ENCODE measurements at places on chromosomes 3 and 15.

DNA sequence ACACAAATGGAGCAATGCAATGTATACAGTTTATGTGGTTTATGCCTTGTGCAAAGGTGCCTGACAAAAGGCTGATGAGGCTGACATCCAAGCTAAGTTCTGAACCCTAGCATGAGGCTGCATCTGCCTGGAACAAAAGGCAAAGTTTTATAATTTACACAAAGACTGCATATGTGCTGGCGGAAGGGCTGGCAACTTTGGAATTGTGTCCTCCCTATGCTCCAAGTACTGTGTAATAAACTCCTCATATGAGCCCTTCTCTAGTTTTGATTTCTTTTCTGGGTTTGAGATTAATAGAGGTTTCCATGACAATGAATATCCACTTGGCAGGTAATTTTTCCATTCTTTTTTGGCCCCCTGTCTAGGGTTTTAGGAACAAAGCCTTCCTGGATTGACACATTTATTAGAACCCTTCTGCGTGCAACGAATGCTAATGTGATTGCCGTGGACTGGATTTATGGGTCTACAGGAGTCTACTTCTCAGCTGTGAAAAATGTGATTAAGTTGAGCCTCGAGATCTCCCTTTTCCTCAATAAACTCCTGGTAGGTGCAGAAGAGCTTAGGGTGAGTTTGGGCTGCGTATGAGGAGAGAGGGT lies 10.8 kb downstream of the PLA1A start:
- DNase-seq: no peak

DNA sequence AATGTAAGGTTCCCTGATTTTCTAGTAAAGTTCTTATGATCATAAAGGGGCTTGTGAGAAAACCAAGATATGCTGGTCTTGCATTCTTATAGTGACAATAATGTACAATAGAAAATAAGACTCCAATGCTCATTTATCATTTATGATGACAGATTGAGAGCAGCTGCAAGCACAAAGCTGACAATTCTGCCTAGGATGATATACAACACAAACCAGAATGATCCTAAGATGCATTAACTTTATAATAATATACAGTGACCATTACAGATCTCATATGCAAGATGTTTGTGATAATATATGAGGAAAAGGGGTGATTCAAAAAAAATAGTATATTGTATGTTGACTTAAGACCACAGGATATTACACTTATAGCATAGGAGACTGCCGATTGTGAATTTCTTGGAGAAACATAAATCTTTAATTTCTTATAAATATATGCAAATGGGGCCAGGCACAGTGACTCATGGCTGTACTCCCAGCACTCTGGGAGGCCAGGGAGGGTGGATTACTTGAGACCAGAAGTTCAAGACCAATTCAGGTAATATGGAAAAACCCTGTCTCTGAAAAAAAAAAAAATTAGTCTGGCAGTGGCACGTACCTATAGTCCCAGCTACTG lies 387.0 kb downstream of the ZBBX start:
- no peak for DNase-seq

- no peak for DNase-seq
Observed at GRCh38 chr3:134810052-134810435, 15.0 kb downstream of the EPHB1 start.

DNA sequence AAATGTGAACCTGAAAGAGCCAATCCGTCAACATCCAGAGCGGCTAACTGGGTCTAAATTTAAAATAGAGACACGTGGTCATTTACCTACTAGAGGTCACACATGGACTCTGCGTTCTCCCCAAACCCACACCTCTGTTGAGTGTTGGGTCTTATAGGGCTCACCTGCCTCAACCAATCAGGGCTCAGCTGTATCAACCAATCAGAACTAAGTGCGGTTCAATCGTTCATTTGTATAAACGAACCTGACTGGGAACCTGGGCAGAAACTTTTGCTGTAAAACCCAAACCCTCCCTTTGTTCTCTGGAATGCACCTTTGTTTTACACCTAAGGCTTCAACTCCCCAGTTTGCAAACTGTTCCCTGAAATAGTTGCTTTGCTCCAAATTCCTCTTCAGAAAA lies 8.9 kb downstream of the DNAAF4 start:
- DNase-seq: no peak

DNA sequence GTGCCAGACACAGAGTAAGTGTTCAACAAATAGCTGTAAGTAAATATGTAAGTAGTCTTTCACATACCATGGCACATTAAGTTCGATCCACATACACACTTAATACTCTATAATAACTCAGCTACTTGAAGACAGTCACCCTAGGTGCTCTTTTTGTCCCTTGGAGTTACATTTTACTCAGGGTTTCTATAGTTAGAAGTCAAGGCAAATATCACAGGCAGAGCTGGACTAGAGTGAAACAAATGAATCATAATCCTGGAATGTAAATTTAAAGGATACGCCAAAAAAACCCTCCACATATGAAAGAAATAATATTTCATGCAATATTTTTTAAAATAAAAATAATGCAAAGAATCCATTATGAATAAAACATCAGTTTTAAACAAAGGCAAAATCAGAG lies 461.8 kb downstream of the MAGI1 start:
- no peak for DNase-seq

- no peak for DNase-seq
Observed at GRCh38 chr3:44722103-44722401, 7.4 kb upstream of the ZNF501 start.

GRCh38 chr3:102511639-102512038 lies 76.8 kb downstream of the ZPLD1 start:
- no peak for DNase-seq

DNA sequence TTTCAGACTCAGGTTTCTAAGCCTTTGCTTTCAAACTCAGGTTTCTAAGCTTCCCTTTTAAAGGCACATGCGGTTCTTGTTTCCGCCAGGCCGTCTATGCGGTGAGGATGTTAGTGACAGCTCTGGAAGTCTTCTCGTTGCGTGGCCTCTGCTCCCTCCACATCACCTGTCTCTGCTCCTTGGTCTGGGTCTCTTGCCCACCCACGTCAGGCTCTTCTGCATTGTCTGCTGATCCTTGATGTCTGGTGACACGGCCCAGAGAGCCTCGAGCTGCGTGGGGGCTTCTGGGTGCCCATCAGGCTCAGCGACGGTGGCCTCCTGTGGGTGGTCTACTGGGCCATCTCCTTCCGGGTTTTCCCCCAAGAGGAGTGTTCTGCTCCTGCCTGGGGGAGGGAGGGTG lies 30.5 kb downstream of the KLF13 start:
- no peak for DNase-seq

DNA sequence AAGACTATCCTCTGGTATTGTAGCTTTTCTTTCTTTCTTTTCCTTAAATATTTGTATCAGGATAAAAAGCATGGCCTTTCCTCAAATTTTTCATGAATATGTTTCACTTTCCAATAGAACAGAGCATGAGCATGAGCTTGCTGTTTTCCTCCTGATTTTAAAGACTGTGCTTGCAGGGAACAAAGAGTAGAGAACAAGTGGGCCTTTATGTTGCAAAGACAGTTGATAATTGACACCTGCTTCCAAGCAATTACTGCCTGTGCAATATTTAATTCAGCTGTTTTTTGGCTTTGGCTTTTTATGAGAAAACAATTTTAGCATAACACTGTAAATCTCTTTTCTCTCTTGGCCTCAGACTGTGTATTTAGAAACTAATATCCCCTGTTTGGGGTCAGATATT lies 263.6 kb upstream of the AZI2 start:
- DNase-seq: no peak

DNA sequence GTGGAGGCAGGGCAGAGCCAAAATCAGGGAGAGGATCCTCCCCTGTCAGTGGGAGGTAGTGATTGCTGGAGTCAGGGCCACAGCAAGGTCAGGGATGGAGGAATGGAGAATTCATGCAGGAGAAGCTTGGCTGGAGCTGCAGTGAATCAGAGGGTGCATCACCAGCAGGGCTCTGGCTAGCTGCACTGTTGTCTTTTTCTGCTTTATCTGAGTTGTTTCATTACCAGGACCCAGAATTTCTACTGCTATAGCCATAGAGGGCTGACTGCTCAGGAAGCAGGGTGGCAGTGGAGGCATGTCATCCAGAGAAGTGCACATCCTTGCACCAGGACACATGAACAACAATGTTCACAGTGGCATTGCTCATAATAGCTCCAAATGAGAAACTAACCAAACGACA lies 113.5 kb upstream of the GALNT15 start:
- no peak for DNase-seq

- no peak for DNase-seq
Observed at GRCh38 chr3:78978037-78978436, 789.8 kb downstream of the ROBO1 start.

DNA sequence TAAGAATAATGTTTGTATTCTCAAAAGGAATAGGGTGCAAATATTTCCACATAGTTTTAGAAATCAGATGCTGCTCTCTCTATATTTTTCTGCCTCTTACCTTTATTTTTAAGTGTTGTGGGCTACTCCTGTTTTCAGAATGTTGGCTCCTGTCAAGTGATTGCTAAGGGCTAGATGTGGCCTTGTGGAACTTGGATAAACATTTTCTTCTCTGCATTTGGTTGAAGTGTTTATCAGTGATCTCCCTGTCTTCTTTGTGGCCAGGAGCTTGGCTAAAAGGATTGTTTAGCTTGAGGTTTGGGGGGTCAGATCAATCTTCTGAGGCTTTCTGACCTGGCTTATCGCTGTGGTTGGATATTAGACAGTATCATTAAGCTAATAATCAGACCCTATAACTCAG lies 112.6 kb downstream of the TCF12 start:
- DNase-seq: no peak

DNA sequence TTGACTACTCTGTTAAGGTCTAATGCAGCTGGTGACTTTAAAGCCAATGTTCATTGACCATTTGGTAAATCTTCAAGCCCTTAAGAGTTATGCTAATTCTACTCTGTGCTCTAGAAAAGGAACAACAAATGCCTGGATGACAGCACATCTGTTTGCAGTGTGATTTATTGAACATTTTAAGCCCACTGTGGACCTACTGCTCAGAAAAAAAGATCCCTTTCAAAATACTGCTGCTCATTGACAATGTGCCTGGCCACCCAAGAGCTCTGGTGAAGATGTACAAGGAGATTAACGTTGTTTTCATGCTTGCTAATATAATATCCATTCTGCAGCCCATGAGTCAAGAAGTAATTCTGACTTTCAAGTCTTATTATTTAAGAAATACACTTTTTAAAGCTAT lies 110.8 kb downstream of the TBC1D5 start:
- DNase-seq: no peak

- DNase-seq: no peak
Observed at GRCh38 chr3:39548282-39548681, 80.8 kb downstream of the MOBP start.

DNA sequence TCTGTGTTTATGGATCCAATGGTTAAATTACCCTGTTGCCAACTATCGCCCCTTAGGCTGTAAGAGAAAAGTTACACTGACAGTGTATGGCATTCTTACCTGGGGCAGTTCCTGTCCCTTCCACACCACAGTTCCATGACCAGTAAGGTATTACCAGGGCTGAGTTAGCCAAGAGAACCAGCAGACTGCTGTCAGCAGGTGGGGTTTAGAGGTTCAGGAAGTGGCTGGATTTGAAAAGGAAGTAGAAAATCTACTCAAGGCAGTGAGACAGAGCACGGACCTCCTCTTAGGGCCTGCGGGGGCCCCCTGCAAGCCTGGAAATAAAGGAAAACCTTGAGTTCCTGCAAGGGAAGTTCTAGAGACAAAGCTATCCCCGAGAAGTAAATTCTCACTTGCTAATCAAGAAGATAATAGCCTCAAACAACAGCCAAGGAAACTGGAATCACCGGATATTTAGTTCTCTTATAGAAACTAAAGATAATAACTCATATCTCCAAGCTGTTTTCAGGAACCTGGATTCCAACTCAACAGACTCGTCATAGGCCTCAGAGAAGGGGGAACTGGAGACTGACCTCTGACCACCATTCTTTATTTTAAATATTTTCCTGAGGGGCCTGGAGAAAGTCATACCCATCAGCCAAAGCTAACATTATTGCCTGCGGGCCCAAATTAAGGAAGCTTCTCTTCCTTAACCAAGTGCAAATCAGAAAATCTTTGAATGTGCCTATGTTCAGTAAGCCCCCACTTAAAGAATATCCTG lies 161.7 kb downstream of the ANXA2 start:
- no peak for DNase-seq

DNA sequence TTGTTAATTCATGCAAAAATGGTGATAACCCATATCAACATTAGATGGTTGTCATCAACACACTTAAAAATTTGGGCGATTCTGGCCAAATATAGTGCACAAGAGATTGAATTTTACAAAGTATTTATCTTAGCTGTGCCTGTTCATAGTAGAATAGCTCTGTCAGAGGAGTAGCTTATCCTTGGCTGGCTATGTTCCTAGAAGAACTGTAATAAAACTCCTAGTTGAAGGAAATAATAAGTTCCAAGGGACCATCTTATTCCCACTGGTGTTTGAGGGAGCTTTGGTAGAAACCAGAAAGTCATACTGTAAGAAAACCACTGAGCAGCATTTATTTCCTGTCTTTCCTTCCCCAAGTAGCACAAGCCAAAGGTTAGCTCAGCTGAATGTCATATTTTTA lies 201.8 kb downstream of the GRM7 start:
- DNase-seq: no peak
